ENCODE measurements at places on chromosomes 7 and 10.

DNA sequence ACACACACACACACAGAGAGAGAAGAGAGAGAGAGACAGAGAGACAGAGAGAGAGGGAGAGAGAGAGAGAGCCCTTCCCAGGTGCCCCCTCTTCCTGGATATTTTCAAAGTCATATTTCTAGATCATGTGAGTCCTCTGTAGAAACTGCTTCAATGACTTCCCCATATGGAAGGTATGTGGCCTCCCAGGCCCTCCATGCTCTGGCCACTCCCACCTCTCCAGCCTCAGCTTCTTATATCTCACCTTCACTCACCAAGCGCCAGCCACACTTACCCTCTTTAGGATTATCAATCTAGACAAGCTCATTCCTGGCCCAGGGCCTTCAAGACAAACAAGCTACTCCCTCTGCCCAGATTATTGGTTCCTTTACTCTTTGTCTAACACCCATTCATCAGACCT is 259.7 kb downstream of the MTERF1 start:
- DNase-seq: no peak

DNA sequence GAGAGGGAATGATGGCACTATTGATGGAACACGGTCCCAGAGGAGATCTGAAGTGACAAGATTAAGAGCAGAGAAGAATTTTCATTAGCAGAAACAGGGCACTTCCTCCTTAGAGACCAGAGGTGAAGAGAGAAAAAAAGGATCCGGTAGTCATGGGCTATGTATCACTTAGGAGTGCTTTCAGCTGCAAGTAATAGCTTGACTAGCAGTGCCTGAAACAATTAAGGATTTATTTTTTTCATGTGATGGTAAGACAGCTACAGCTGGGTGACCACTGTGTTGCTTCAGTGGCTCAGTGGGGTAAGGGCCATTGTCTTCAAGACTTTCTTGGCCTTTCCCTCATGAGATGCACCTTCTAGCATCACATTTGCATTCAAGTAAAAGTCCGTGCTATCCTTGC is 515.1 kb upstream of the GALNT17 start:
- no peak for DNase-seq

DNA sequence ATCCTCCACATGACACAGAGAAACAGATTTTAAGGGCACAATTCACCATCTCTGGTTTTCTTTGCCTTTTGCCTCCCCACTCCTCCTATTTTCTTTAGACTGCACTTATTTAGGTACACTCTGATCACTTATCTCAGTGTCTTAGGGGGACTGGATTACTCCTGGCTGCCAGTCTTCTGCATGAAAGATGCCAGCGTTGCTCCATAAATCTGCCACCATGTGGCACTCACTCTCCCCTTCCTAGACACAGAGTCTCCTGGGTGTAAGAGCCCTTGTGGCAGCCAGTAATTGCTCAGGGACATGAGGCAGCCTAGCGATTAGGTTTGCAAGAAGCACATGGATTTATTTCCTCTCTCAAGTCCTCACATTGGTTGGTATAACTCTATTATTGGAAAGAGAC is 34.5 kb upstream of the RBM20 start:
- no peak for DNase-seq

GRCh38 chr7:13476881-13477444 is 512.5 kb downstream of the ETV1 start:
- DNase-seq: no peak

DNA sequence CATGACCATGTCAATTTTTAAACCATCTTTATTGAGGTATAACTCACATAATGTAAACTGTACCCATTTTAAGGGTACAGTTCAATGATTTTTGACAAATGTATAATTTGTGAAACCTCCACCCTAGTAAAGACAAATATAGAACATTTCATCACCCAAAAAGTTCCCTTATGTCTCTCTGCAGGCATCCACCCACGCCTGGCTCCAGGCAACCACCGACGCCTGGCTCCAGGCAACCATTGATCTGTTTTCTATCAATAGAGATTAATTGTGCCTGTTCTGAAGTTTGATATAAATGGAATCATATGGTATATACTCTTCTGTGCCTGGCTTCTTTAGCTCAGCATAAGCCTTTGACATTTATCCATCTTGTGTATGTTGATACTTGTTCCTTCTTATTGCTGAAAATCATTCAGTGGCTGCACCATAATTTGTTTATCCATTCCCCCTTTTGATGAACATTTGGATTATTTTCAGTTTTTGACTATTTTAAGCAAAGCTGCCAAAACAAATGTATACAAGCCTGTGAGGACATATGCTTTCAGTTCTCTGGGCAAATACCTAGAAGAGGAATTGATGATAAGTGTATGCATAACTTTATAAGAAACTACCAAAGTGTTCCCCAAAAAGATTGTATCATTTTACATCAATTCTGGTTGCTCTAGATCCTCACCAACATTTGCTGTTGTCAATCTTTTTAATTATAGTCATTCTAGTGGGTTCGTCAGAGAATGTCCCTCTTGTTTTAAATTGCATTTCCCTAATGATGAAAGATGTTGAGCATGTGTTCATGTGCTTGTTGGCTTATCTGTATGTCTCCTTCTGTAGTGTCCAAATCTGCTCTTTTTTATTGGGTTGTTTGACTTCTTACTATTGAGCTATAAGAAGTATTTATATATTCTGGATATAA is 55.7 kb upstream of the HECTD2 start:
- no peak for DNase-seq

- DNase-seq: no peak
Observed at GRCh38 chr7:36098096-36098495, 55.0 kb upstream of the EEPD1 start.

DNA sequence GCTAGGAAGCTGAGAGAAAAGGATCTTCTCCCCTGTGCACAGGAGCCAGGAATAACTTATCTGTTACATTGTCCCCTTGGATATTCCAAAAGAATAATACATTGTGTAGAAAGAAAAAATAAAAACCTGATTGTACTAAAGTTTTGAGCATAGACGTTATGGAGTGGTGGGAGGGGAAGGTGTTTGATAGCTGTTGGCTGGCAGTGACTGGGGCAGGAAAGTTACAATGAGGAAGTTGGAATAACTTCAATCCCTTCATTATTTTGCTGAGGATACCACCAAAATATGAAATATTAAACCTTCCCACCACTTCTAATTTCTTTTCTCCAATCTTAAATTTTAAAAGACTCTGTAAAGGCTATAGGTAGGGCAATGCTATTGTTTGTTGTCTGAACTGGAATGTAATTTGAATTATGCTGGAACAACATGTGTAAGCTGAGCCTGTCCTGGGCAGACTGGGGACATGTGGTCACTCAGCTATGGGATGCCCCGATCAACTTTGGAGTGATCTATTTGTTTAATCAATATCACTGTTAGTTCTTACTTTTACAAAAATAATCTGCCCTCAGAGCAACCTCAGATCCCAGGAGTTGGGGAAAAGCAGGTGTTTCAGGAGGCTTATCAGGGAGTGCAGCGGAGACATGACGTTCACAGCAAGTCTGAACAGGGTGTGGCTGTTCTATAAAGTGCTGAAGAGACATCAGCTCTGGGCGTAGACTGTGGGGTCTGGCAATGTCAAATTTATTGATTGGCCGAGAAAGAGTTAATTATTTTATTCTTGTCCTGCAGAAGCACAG is 20.8 kb downstream of the CYP3A43 start:
- no peak for DNase-seq

GRCh38 chr10:100723180-100723579 is 22.2 kb upstream of the PAX2 start:
- DNase-seq: no peak

- DNase-seq: no peak
Observed at GRCh38 chr7:100621554-100621953, 9.2 kb downstream of the MOSPD3 start.

Measured in astrocyte of the cerebellum (primary cell).